ENCODE measurements at places on chromosomes 1 and 21.

- no peak for DNase-seq
These were observed 65.9 kb upstream of the GADD45A start for GRCh38 chr1:67619080-67619479.

GRCh38 chr1:205257735-205258134 lies 30.0 kb downstream of the TMCC2 start:
- DNase-seq, result no peak

GRCh38 chr21:46559291-46559983 lies 45.4 kb downstream of the S100B start:
- no peak for DNase-seq

GRCh38 chr1:70820995-70821394 lies 226.6 kb downstream of the PTGER3 start:
- DNase-seq, result no peak

DNA sequence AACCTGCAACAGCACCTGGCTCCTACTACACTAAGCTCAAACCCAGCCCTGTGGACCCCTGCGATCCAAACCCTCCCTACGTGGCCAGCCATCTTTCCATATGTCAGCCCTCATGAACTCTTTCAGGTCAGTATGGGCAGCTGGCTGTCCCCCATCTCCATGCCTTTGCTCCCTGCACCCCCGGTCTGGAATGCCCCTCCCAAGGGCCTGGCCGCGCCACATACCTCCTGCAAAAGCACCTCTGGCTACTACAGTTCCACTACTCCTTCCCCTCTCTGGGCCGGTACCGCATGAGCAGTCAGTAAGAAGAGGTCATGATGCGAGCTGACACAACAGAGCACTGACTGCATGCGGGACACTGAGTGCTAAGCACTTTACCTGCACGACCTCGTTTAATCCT lies 10.0 kb upstream of the TAGLN2 start:
- no peak for DNase-seq

DNA sequence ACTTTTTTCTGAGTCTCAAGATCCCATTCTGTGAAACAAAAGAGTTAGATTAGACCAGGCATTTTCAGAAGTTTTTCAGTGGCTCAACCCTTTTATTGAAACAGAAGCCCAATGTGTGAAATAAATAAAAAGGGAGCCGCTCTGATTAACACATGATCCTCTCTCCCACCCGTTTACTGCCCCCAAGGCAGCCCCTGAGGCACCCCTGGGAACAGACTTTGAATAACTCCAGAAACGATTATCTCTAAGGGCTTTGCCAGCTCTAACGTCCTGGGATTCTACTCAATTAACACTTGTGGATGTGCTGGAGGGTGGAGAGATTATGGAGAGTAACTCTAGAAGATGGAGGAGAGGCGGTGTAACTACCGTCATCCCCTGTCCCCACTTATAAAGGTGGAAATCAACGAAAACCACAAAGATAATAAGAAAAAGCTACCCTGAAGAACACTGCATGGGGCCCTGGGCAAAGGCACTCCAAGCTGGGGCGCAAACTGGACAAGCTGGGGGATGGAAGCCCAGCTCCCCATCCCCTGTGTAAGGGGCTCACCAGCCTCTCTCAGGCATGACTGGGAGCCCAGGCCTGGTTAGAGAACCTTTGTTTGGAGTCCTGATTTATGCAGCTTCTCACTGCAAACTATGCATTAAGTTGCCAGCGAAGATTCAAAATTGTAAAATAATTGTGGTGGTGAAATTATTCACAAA lies 39.0 kb upstream of the GRIK3 start:
- no peak for DNase-seq

DNA sequence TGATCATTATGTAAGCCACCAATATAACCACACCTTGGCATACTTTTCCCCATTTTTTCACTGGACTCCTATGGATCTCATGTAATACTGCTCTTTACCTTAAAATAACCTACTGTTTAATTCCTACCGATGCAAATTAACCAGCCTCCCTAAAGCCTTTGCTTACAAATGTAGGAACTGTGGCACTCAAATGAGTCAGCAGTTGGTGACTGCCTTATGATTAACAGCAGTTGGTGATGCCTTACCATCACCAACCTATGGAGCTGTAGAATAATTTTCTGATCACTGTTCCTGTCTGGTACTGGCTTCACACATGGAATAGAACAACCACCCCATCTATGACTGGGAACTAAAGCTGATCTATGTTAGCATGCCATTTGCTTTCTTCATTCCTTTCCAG lies 7.8 kb upstream of the NUDT17 start:
- DNase-seq, result no peak

GRCh38 chr1:30724175-30724574 lies 790 bp upstream of the MATN1 start:
- no peak for DNase-seq

DNA sequence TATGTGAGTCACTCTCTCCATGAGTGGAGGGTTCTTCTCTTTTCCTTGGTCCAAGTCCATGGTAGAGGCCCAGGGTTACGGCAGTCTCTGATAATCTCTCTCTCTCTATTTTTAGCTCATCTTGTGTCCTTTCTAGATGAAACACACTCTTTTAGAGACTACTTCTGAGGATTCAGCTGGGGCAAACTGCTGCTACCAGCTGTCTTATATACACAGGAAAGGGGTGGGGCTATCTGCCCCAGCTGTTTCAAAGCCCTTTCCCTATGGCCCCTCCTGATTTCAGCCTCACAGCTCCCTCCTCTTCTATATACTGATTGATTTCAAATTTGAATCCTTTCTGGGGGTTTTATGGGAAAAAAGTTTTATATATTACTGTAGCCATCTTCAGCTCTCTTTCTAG lies 324.8 kb downstream of the RWDD3 start:
- no peak for DNase-seq

GRCh38 chr1:174160109-174160473 lies 771 bp downstream of the RABGAP1L start:
- no peak for DNase-seq
